ENCODE measurements at places on chromosomes 7 and 10.

- peak; percentile 25 for DNase-seq
These were observed 13.9 kb downstream of the VSTM2A start for GRCh38 chr7:54556121-54556520.

DNA sequence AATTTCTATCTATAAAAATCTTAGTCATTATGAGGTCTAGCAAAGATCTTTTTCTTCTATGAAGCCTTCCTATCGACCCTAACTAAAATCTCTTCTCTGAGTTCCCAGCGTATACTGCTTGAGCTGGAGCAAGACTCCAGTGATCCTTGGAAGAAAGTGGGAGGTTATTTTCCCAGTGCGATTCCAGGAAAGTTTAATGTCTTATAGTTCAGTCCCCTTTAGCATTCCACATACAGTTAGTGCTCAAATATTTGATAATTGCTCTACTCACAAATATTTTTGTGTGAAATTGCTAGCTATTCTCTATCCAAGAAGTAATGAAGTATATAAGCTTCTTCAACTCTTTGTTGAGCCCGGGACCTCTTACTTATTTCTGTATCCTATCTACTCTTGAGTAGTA lies 47.7 kb downstream of the ZEB1 start:
- no peak for DNase-seq

DNA sequence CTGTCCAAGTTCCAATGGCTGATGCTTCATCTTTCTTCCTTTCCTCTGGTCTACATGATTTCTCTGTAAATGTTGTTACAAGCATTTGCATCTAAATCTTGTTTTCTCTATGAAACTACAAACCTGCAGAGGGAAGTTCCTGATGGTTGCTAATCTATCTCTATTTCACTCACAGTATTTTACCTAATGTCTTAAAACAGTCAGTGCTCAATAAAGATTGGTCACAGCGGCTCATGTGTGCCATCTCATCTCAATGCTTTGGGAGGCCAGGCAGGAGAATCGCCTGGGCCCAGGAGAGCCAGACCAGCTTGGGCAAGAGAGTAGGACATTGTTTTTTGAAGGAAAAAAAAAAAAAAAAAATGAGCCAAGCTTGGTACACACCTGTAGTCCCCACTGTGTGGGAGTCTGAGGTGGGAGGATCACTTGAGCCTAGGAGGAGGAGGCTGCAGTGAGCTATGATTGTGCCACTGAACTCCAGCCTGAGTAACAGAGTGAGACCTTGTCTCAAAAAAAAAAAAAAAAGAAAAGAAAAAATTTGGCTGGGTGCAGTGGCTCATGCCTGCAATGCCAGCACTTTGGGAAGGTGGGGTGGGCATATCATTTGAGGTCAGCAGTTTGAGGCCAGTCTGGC lies 71.3 kb upstream of the ARMC3 start:
- DNase-seq, result no peak

GRCh38 chr7:17963281-17963680 lies 23.0 kb upstream of the SNX13 start:
- DNase-seq, result no peak

DNA sequence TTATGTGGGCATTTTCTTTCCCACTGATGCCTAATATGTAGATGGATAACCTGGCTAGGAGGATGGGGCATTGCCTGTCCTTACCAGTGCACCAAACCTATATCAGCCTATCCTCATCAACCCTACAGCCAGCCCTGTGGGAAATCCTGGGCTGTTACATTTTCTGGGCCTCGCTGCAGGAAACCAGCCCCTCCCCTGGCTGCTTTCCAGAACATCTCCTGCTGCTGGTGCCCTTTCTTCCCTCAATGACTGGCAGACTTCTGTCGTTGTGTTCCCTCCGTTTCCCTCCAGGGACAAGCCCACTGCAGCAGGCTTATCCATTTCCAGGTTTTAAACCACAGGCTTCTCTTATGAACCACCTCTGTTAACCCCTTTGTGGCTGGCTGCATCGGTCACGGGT lies 486.1 kb upstream of the COBL start:
- DNase-seq, result no peak

DNA sequence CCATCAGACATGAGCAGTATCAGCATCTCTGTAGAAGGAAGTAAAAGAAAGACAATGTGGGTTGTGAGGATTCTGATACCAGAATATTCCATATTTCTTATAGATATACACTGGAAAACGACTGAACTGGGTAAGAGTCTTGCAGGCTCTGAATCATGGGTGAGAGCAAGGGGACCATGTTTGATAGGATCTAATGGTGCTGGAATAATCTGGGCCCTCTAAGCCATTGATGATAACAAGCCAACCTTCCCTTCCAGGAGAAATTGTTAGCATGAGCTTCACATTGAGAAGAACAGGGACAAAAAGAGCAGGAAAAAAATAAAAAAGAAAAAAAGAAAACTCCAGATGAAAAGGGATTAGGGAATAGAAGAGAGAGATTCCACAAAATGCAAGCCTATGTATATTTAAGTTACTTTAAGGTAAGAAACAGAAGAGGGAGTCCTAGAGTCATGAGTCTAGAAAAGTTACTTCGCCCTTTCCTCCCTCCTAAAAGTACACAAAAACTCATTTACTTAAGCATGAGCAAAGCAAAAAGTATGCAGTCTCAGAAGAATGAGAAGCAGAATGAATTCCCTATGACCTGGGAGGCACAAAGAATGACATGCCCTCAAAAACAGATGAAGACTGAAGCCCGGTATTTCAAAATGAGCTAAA lies 181.9 kb downstream of the TMEM26 start:
- peak; percentile 7 for DNase-seq

- no peak for DNase-seq
These were observed 72.8 kb upstream of the PPIF start for GRCh38 chr10:79274279-79275104.

- DNase-seq, result no peak
These were observed 224.3 kb downstream of the TWIST1 start for GRCh38 chr7:18893156-18893555.

- peak; percentile 62 for DNase-seq
These were observed 137.2 kb downstream of the PFKFB3 start for GRCh38 chr10:6339891-6340290.

- no peak for DNase-seq
These were observed 44.7 kb downstream of the KIFBP start for GRCh38 chr10:69033256-69033655.

DNA sequence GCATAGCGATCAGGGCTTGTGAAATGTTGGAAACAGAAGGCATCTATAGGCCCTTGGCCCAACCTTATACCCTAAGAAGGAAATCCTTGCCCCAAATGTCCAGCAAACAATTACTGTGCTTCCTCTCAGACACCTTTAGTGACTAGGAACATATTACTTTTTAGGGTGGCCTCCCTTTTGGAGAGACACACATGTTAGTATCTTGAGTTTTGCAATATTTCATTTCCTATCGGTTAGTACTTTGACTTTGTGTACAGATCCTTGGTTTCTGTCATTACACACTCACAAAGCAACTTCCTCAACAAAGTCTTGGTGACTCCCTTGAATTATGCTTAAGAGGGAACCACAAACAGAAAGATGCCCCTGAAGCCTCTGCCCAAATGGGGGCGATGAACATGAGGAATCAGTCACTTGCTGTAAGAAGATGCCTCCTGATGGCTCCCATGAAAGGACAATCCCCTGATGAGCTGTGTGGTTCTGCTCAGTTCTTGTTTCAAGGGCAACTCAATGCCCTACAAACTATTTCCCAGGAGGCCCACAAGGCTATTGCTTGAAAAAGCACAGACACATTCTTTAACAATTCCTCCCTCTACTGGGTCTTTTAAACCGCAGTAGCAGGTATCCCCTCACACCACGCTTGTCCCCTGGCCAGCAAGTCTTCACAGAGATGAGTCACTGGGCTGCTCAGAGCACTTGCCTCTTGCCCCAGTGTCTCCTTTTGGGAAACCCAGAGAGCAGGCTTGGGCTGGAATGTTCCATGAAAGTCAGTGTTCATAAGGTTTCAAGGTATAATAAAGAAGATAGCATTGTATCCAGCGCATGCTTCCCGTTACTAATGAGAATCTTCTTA lies 196.2 kb downstream of the FANK1 start:
- DNase-seq, result no peak

DNA sequence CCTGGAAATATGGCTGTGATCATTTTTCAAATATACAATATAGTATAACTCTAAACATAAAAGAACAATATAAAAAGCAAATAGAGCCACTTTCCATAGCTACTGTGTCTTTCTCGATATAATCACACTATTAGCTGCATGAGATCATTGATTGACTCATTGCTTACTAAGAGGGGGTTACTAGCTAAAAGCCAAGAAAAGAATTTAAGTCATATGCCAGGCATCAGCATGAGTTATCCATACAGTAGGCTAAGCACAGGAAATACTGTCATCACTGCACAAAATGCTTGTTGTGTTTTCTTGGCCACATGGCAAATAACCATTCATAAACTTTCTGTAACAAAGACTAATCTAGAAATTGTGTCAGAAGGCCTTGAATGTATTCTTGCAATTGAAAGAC lies 18.8 kb upstream of the ABCB5 start:
- peak; percentile 20 for DNase-seq

DNA sequence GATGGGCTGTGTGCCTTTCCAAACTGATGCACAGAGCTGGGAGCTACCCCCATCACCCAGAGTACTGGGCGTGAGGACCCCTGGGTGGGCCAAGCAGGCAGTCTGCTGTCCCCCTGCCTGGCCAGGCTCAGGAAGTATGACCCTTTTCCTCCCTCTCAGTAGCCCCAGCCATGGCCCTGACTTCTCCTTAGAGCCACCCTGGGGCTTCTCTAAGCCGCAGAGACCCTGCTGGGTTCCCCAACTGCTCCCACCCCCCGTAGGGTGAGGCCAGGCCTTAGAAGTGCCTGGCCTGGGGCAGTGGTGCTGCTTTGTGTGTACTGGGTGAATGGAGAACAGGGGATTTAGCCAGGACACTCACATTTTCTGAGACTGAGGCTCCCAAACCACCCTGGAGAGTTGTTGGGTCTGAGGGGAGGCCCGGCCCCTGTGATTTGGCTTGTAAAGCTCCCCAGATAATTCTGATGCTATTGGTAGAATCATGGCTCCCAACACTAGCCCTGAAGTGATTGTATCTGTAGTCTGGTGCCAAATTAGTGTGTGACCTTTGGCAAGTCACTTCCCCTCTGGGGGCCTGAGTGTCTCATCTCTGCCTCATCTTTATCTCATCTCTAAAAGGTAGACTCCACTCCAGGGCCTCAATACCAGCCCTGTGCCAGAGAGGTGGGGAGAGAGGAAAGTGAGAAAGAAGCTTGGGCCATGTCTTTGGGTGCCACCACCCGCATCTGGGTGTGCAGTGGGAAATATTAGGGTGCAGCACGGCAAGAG lies 99.7 kb upstream of the PPIF start:
- DNase-seq, result no peak

DNA sequence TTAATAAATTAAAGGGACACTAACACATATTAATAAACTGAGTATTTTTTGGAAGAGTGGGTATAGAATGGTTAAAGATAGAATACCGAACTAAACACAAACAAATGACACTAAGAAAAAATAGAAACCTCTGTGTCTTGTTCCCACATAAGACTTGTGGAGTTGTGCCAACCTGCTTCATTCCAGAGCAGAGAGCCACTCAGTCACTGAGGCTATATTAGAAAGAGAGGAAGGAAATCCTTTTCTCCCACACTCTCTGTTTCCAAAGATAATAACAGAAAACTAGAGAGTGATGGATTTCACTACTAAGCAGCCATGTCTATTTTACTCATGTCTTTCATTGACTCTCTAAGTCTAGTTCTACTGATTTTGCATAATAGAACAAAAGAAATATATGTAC lies 26.0 kb downstream of the CTNNA3 start:
- DNase-seq, result no peak

GRCh38 chr7:124032369-124033094 lies at the start of gene TMEM229A:
Gene TMEM229A (minus strand): TSS chr7:124033067. CDS start chr7:124033003, 64 bp downstream.
- DNase-seq, result peak; percentile 85

DNA sequence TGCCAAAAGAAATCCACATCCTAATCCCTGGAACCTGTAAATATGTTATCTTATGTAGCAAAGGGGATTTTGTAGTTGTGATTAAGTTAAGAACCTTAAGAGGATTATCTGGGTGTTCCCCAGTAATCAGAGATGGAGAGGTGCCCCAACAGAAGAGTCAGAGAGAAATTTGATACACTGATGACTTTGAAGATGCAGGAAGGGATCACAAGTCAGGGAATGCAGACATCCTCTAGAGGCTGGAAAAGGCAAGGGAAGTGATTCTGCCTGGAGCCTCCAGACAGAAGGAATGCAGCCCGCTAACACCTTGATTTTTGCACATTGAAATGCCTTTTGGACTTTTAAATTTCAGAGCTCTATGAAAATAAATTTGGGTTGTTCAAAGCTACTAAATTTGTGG lies 531.7 kb downstream of the DNAJB9 start:
- no peak for DNase-seq

GRCh38 chr10:66925896-66926715 lies at the start of gene LRRTM3:
Gene LRRTM3 (plus strand): TSS chr10:66926036.
- DNase-seq, result peak; percentile 91

- DNase-seq, result no peak
These were observed 239.0 kb upstream of the PODXL start for GRCh38 chr7:131795400-131795799.

DNA sequence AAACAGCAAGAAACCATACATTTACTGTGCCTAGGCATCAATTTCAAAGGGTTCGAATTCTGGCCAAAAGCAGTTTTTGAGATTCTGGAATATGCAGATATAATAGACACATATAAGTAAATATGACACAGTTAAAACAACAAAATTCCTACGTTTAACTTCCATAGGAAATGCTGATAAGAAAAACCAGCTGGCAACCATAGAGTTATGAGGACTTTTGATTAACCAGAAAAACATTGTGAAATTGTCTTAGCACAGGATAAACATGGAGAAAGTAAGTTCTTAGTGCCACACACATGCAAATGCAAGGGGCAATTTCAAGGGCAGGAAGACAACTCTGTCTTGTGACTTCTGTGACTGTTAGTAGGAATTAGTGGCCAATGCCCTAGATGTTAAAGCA lies 702.1 kb downstream of the TNS3 start:
- no peak for DNase-seq

DNA sequence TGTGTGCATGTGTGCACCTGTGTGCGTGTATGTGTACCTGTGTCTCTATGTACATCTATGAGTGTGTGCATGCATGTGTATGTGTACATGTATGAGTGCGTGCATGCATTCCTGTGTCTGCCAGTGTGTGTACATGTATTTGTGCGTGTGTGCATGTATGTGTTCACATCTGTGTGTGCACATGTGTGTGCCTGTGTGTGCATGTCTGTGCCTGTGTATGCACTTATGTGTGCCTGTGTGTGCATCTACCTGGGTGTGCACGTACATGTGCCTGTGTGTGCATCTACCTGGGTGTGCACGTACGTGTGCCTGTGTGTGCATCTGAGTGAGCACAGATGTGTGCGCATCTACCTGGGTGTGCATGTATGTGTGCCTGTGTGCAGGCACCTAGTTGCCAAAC lies 102.2 kb upstream of the DIP2C start:
- no peak for DNase-seq

DNA sequence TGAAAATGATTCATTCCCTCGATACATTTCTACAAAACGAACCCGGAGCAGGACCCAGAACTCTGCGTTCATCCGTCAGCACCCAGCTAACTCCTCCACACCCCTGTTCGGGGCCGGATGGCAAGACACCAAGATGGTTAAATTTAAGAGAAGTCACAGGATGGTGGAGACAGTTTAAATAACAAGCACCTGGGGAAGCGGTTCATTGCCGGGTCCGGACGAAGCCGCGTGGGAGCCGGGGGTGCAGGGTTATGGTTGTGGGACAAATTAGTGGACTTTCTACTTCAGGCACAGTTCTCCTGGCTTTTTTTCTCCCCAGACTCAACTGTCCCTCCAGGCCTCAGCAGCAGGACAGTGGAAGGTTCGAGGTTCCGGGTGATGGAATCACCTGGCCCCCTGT lies 45.4 kb downstream of the ASB13 start:
- no peak for DNase-seq

GRCh38 chr7:123846217-123846891 lies 1.4 kb downstream of the HYAL4 start:
- no peak for DNase-seq

- DNase-seq, result no peak
These were observed 199.0 kb downstream of the PTEN start for GRCh38 chr10:88062385-88062784.
